NCI-H2171 (cell line): ENCODE measurements at places on chromosomes 6 and 20.

DNA sequence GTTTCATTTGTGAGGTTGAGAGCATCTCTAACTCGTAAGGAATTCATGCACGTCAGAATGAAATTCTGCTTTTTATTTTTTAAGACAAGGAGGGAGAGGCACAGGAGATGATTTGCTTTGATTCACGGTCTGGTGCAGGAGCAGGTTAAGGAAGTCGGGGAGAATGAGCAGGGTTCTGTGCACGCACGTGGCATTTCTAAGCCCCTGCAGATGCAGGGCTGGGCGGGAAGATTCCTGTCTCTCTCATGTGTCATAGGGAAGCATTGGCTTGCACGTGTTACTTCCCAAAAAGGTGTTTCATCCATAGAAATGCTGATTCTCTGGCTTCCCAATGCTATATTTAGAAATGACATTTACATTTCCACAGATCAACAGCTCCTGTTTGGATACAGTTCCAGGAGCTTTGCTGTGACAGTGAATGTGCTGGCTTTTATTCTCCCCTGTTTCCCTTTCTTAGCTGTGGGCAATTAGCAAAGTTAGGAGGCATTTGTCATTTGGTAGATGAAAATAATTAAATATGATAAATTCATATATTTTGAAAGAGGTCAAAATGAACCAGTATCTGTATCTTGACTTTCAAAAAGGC, 119.7 kb upstream of the ZFP64 start:
- no peak for DNase-seq

- DNase-seq, result peak; percentile 6
Observed at GRCh38 chr6:143271024-143271423, 179.5 kb downstream of the ADAT2 start.

DNA sequence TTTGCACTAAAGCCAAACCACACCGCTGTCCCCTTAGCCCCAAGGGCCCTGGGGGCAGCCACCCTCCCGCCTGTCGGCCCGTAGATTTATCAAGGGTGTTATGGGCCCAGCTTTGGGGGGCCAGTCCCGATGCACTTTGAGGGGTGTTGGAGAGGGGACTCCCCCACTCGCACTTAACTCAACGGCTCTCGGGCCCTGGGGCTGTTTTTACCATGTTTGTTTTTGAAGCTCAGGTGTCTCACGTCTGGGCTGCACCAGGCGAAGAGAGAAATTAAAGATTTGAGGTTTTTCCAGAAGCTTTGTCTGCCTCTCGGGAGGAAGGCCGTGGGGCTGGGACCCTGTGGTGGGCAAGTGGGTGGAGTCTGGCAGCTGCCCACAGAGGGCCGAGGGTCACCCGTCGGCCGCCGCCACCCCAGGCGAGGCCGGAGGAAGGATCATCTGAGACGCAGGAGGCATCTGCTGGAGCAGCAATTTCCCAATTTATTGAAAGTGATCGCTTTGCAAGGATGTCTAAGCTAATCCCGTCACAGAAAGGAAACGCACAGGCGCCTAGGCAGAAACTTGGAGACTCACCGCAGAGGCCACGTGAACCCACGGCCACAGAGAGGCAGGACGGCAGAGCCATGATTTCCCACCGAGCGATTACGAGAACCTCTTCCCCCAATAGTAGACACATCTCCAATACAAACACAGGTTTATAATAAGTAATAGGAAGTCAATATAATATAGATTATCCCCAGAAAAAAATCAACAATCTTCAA, 3.8 kb downstream of the SLC2A4RG start:
- no peak for DNase-seq

GRCh38 chr6:4396044-4396443, 260.7 kb upstream of the ECI2 start:
- no peak for DNase-seq

DNA sequence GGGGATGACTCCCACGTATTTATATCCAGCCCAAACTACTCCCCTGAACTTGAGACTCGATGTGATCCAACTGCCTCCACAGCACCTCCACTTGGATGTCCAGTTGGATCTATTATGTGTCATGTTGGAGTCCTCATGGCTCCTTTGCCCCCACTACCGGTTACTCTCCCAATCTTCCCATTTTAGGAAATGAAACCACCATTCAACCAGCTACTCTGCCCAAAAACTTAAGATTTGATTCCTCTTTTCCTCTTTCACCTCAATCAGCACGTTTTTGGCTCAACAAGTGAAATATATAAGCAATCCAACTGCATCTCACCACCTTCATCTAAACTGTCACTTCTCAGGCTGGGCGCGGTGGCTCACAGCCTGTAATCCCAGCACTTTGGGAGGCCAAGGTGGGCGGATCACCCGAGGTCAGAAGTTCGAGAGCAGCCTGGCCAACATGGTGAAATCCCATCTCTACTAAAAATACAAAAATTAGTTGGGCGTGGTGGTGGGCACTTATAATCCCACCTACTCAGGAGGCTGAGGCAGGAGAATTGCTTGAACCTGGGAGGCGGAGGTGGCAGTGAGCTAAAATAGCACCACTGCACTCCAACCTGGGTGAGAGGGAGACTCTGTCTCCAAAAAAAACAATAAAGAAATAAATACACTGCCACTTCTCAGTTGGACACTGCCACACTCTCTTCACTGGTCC, 3.4 kb downstream of the AHCY start:
- DNase-seq, result no peak

GRCh38 chr6:24122139-24122538, 3.9 kb upstream of the NRSN1 start:
- DNase-seq, result peak; percentile 16

DNA sequence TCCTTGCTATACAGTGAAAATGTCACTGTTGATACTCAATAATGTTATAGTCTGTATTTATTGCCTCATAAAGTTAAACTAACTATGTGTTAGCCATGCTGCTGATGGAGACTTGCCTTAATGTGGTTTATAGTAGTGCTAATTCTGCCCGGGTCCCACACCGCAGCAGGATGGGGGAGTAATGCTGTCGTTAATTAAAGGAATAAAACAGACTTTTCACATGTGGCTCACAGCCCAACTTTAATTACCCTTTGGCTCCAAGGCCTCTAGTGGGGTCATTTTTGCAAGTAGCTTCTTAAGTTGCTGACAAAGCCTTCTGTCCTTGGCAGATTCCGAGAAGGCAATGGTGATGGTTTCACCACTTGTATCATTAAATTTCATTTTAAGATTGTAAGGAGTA, 634.3 kb downstream of the TBC1D32 start:
- DNase-seq, result no peak

- DNase-seq, result no peak
Observed at GRCh38 chr20:15571056-15571455, 1002.2 kb downstream of the KIF16B start.

- DNase-seq, result no peak
Observed at GRCh38 chr6:130381012-130381411, 15.2 kb downstream of the TMEM200A start.

- DNase-seq, result no peak
Observed at GRCh38 chr6:154071711-154072110, 32.7 kb downstream of the OPRM1 start.

- peak; percentile 57 for DNase-seq
Observed at GRCh38 chr20:62216636-62217566, 3.2 kb downstream of the HRH3 start.

- DNase-seq, result peak; percentile 94
Observed at GRCh38 chr20:53736757-53737395, 143.2 kb upstream of the ZNF217 start.

GRCh38 chr20:57952136-57952535, 242.3 kb upstream of the PMEPA1 start:
- DNase-seq, result no peak

DNA sequence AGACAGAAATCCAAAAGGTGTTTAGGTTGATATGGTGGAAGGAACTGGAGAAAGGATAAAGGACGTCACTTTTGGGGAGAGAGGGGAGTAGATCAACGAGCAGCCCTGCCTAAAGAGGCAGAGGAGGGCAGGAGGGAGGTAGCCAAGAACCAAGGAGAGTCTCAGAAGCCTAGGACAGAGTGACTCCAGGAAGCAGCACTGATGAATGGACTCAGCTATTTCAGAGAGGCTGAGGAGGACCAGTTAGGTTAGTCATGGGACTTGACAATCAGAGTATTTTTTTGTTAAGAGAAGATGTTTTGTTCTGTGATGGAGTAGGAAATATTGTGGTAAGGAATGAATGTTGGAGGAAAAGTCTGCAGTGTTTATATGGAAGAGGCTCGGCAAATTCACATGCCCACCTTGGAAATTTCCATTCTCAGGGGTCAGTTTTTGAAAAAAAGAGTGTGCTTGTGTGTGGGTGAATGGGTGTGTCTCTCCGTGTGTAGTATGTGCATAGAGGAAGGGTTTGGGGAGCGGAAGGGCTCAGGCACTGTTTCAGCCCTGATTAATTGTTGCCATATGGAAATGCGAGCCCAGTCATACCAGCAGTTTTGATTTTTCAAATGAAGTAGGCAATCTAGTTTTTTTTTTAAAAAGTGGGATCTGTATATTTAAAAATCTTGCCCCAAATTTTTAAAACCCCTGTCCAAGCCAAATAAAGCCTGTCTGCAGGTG, 303.6 kb downstream of the SAMD5 start:
- no peak for DNase-seq

DNA sequence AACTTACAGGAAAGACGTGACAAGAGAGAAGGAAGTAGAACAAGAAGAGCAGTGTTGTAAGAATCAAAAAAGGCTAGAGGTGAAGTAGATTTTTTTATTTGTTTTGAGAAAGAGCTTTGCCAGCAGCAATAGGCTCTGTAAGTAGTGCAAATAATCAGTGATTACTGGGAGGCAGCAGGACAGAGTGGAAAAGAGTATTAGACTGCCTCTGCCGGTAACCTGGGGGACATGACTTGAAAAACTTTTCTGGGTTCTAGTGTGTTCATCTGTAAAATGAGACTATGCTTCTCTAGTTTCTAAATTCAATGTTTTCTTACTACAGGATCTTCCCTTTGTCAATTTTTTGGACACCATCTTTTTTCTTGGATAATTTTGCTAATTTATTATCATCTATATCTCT, 5.8 kb upstream of the IRAK1BP1 start:
- DNase-seq, result no peak

- no peak for DNase-seq
Observed at GRCh38 chr6:2274981-2275891, 29.8 kb upstream of the GMDS start.

GRCh38 chr6:123594776-123595175, 42.0 kb downstream of the TRDN start:
- DNase-seq, result no peak

GRCh38 chr6:161889324-161889723, 615.5 kb upstream of the AGPAT4 start:
- DNase-seq, result no peak

GRCh38 chr20:19026901-19027644, 185.4 kb upstream of the SLC24A3 start:
- DNase-seq, result no peak

- no peak for DNase-seq
Observed at GRCh38 chr6:34113532-34113931, 32.4 kb downstream of the GRM4 start.

GRCh38 chr20:18513208-18513607, 5.5 kb downstream of the SEC23B start:
- no peak for DNase-seq

GRCh38 chr6:56756219-56756789, 113.6 kb upstream of the DST start:
- no peak for DNase-seq

- no peak for DNase-seq
Observed at GRCh38 chr20:11651138-11651537, 266.6 kb upstream of the BTBD3 start.

DNA sequence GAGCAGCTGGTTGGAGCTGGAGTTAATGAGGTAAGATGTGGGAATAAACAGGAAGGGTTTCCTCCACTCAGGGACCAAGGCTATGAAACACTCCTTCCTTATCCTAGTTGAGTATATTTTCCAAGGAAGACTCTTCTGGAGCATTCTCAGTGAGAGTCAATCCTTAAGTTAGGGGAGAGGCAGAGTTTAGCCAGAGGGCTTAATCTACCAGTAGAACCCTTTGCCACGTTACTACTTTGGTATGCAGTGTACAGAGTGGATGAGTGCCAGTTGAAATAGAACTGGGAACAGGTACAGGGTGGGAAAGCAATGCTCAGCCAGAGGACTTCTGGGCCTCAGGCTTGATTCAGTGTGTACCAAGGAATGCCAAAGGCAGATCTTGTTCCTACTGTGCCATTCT, 114.3 kb downstream of the UBE3D start:
- DNase-seq, result no peak

GRCh38 chr20:22429175-22430153, 154.9 kb downstream of the FOXA2 start:
- no peak for DNase-seq

- DNase-seq, result peak; percentile 58
Observed at GRCh38 chr6:148464319-148465010, 121.8 kb downstream of the SASH1 start.

DNA sequence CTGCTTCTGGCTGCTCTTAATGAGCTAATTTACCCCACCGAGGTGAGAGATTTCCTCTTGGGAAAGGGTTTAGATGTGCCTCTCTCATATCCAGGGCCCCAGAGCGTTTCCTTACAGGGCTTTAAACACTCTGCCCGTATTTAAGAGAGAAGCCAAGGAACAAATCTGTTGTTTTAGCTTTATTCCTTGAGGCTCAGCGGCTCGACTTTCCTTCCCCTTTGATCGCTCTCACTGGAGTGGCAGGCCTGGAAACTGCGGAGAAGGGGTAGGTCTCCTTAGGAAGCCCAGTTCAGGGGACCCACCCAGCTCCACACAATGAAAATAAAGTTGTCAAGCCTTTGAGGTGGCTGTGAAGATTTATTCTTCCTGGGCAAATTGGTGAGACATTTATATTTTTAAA, 132.0 kb upstream of the JAG1 start:
- no peak for DNase-seq

- DNase-seq, result no peak
Observed at GRCh38 chr20:24766826-24767622, 182.0 kb upstream of the CST7 start.
